CD4-positive, alpha-beta T cell treated with Interleukin-17A for 1 hour (primary cell): ENCODE measurements at places on chromosomes 4 and X.
A peak's percentile ranks its signal among the peaks of the same experiment; 100 is the strongest.

DNA sequence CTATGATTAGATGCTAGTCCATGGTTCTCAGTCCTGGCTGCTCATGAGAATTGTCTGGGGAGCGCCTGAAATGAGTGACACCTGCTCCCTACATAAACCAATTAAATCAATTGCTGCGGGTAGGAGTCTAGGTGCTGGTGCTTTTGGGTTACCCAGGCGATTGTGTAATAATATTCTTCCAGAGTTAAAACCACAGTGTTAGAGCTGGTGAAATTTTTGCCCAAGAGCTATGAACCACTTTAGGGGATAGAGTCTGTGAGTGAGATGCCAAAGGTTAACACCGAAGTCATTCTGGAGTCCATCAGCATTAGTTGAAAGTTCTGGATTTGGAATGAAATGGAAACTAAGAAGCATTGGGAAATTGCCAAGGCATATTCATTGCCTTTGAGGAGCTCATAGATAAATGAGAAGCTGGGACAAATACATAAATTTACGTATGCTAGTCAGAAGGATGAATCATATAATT lies 15.3 kb downstream of the PDK3 start:
- peak; percentile 62 for DNase-seq

GRCh38 chrX:122565952-122566351 lies 618.1 kb upstream of the GRIA3 start:
- DNase-seq = no peak

GRCh38 chrX:103773445-103773844 lies 3.2 kb upstream of the PLP1 start:
- no peak for DNase-seq

DNA sequence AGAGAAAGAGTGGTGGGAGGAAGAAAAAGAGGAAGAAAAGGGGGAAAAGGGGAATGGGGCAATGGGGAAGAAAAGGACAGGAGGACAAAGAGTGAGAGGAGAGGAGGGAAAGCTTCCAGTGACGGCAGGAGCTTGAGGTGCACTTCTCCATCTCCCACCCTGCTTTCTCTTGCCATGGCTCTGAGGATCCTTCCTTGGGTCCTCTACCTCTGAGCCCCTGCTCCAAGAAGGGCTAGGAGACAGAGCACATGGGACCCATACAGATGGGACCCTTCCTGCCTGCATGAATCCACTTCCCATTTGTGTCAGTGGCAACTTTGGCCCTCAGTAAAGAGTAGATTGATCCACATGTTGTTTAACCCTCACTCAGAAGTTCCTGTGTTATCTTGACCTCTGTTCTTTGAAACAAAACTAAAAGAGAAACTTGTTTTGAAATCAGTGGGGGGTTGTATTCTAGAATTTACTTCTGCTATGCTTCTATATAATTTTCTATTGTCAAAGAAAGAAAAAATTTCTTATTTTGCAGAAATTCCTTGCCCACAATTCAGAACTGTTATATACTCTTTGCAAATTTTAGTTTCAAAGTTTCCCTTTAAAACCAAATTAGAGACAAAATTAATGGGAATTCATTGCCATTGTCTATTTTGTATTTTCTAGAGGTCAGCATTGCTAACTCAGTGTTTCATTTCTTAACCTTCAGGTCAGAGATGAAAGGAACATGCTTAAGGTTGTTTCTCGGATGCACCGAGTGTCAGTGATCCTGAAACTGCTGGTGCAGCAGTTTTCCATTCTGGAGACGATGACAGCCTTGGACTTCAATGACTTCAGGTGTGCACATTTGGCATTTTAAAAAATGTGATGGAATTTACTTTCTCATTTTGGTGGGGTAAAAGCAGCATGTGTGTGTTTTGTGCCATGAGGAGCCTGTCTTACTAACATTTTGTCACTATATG lies 5.0 kb downstream of the TDO2 start:
- no peak for DNase-seq

DNA sequence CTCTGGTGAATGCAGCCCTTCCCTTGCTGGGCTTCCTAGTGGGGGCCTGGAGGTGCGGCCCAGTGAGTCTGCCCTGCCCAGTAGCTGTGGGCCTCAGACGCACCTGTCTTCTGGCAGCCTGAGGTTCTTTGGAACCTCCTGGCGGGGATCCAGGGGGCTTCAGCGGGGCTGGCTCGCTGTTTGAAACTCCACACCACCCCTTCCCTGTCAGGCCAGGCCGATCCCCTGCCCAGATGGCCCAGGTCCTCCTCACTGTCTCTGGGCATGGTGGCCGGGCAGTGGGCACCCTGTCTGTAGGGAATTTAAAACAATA lies 10.7 kb upstream of the NKX1-1 start:
- DNase-seq = no peak

DNA sequence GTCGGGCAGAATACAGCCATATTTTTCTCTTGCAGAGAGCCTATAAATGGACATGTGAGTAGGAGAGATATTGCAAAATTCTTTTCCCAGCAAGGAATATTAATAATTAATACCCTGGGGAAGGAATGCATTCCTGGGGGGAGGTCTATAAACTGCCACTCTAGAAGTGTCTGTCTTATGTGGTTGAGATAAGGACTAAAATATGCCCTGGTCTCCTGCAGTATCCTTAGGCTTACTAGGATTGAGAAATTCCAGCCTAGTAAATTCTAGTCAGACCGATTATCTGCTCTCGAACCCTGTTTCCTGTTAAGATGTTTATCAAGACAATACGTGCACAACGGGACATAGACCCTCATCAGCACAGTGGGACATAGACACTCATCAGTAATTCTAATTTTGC lies 872.6 kb downstream of the FSTL5 start:
- DNase-seq = no peak

GRCh38 chr4:8756816-8757215 lies 114.8 kb downstream of the HMX1 start:
- no peak for DNase-seq

GRCh38 chr4:48153791-48154550 lies 19.9 kb upstream of the TXK start:
- no peak for DNase-seq

GRCh38 chrX:141733371-141733770 lies 34.8 kb upstream of the SPANXD start:
- DNase-seq = no peak

- DNase-seq = no peak
Measured at GRCh38 chrX:17736478-17736855, 826 bp upstream of the SCML1 start.

- DNase-seq = no peak
Measured at GRCh38 chr4:105996845-105997244, 101.6 kb downstream of the NPNT start.

- peak; percentile 75 for DNase-seq
Measured at GRCh38 chr4:153497091-153497531, 31.0 kb downstream of the TMEM131L start.
